A549 treated with AZD2906 at 1 μM for 4 hours (cell line): ENCODE measurements at places on chromosomes 13 and 19. TPM values are rescaled to one million over a fixed set of nuclear protein-coding genes. Genes with fewer than 3 reads are reported as not detected.

Gene TMEM190
- total RNA-seq, result 0.93 to 2.2 TPM (median 1.3 TPM) in 5 replicates

Gene GGN
- total RNA-seq, result 0.14 to 0.65 TPM (median 0.49 TPM) in 5 replicates

Gene CYP4F8
- not detected in 5 replicates for total RNA-seq

Gene PTH2
- total RNA-seq, result not detected in 5 replicates

Gene ZNF14
- 1.7 to 2.6 TPM (median 1.9 TPM) in 5 replicates for total RNA-seq

Gene C1QTNF9
- total RNA-seq, result not detected in 5 replicates

Gene CEACAM16
- 0.03 to 0.13 TPM (median 0.11 TPM) in 5 replicates for total RNA-seq

Gene KLK7
- total RNA-seq, result 0.09 to 0.17 TPM in 2 of 5 replicates, not detected in the others

Gene CEACAM1
- 1.7 to 2.3 TPM (median 2.0 TPM) in 5 replicates for total RNA-seq

Gene PPP1R13L
- 35.8 to 49.1 TPM (median 40.0 TPM) in 5 replicates for total RNA-seq

Gene AP3D1
- total RNA-seq, result 72.8 to 81.4 TPM (median 78.3 TPM) in 5 replicates

Gene ASF1B
- 28.6 to 31.7 TPM (median 30.7 TPM) in 5 replicates for total RNA-seq

Gene XAB2
- total RNA-seq, result 23.5 to 28.2 TPM (median 27.6 TPM) in 5 replicates

Gene FPR3
- total RNA-seq, result not detected in 5 replicates

Gene ZNF558
- total RNA-seq, result 6.2 to 7.2 TPM (median 7.1 TPM) in 5 replicates

Gene ZNF808
- total RNA-seq, result 0.04 to 0.11 TPM (median 0.10 TPM) in 5 replicates

Gene ZFP30
- 5.5 to 11.1 TPM (median 7.1 TPM) in 5 replicates for total RNA-seq

Gene CHAF1A
- total RNA-seq, result 20.4 to 22.3 TPM (median 21.2 TPM) in 5 replicates

Gene ELAVL1
- 60.3 to 70.8 TPM (median 65.5 TPM) in 5 replicates for total RNA-seq

Gene ZNF492
- not detected in 5 replicates for total RNA-seq

Gene STOML3
- not detected in 5 replicates for total RNA-seq

Gene ZNF93
- not detected in 5 replicates for total RNA-seq

Gene DZIP1
- 10.6 to 12.3 TPM (median 11.6 TPM) in 5 replicates for total RNA-seq

Gene GSX1
- total RNA-seq, result not detected in 5 replicates

Gene TJP3
- total RNA-seq, result 0.25 to 0.59 TPM (median 0.37 TPM) in 5 replicates

Gene KLF1
- 0.05 TPM in 1 of 5 replicates, not detected in the others for total RNA-seq

Gene DHDH
- total RNA-seq, result 0.87 to 1.6 TPM (median 1.3 TPM) in 5 replicates

Gene ZSCAN4
- not detected in 5 replicates for total RNA-seq

Gene WASF3
- 0.11 to 0.19 TPM (median 0.13 TPM) in 5 replicates for total RNA-seq

Gene LILRA1
- total RNA-seq, result not detected in 5 replicates

Gene ZNF763
- not detected in 5 replicates for total RNA-seq

Gene CYSLTR2
- total RNA-seq, result not detected in 5 replicates

Gene NTN5
- total RNA-seq, result 0.06 to 0.22 TPM (median 0.15 TPM) in 5 replicates

Gene MED26
- total RNA-seq, result 4.2 to 5.6 TPM (median 5.3 TPM) in 5 replicates

Gene SIGLEC12
- not detected in 5 replicates for total RNA-seq

Gene DGKH
- 5.5 to 6.9 TPM (median 6.3 TPM) in 5 replicates for total RNA-seq

Gene FXYD3
- total RNA-seq, result 0.50 to 0.91 TPM (median 0.80 TPM) in 5 replicates

Gene ZNF285
- 1.6 to 2.3 TPM (median 2.1 TPM) in 5 replicates for total RNA-seq

Gene TSHZ3
- total RNA-seq, result 2.4 to 3.0 TPM (median 2.6 TPM) in 5 replicates

Gene SBK2
- 1.5 to 2.4 TPM (median 1.9 TPM) in 5 replicates for total RNA-seq

Gene ZNF829
- total RNA-seq, result 0.29 to 0.40 TPM (median 0.39 TPM) in 5 replicates

Gene KLK15
- not detected in 5 replicates for total RNA-seq

Gene ZNF724
- total RNA-seq, result 0.41 to 1.0 TPM (median 0.63 TPM) in 5 replicates

Gene SULT2A1
- 0.06 TPM in 2 of 5 replicates, not detected in the others for total RNA-seq

Gene ARHGEF18
- 60.4 to 71.5 TPM (median 67.9 TPM) in 5 replicates for total RNA-seq

Gene URAD
- not detected in 5 replicates for total RNA-seq

Gene GRIN3B
- 2.5 to 3.5 TPM (median 3.2 TPM) in 5 replicates for total RNA-seq

Gene PEAK3
- total RNA-seq, result 0.17 to 0.39 TPM (median 0.28 TPM) in 5 replicates

Gene LRP3
- total RNA-seq, result 31.4 to 56.6 TPM (median 52.8 TPM) in 5 replicates

Gene LGALS13
- total RNA-seq, result not detected in 5 replicates

Gene TPTE2
- total RNA-seq, result not detected in 5 replicates

Gene ONECUT3
- total RNA-seq, result 0.01 to 0.02 TPM (median 0.02 TPM) in 3 of 5 replicates, not detected in the others

Gene MYH14
- 5.3 to 6.4 TPM (median 5.8 TPM) in 5 replicates for total RNA-seq

Gene ZNF878
- total RNA-seq, result not detected in 5 replicates

Gene PGLYRP1
- total RNA-seq, result not detected in 5 replicates

Gene CNN2
- total RNA-seq, result 77.2 to 98.9 TPM (median 91.0 TPM) in 5 replicates

Gene ZIM2
- not detected in 5 replicates for total RNA-seq
